ENCODE measurements at places on chromosomes 16 and 17. TPM values are rescaled to one million over a fixed set of nuclear protein-coding genes. Genes with fewer than 3 reads are reported as not detected.

Gene ITGA2B
- 0.26 TPM for total RNA-seq

Gene C1QTNF8
- not detected for total RNA-seq

DNA sequence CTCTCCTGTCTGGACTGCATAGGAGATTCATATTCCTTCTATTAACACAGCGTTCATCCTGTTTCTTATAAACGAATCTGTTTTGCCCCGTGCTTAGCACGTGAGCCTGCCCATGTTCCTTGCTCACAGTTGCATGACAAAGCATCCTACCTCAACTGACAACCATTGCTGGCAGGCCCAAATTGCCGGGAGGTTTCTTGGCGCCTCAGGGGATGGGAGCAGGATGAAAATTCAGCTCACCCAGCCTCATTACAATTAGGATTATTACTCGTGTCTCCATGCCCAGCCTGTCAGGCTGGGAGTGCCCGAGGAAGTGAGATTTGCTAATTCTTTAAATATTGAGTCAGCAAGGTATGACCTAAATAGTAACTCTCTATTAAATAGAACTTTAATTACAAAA, 36.7 kb upstream of the HELZ start:
- DNase-seq, result no peak

Gene SLC6A2
- total RNA-seq, result not detected

DNA sequence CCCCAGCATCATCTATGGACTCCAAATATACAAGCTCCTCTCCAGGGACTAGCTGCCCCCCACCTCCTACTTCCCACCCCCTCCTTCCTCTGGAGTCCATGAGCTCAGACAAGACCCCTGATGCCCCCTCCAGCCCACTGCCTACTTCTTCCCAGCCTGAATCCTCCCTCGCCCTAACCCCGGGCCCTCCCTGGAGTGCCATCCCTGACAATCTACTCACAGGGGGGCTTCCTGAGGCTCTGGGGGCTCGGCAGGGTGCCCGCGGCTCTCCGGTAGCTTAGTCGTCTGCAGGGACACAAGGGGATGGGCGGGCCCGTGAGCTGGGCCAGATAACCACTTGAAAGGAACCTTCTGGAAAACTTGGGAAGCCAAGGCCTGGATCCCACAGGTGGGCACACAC, 15.1 kb downstream of the MPP3 start:
- no peak for DNase-seq

Gene RGS11
- 6.3 TPM for total RNA-seq

All from fibroblast of lung (primary cell).